ENCODE measurements at places on chromosomes 7 and 10.

- no peak for DNase-seq
Observed at GRCh38 chr7:85062651-85063050, 124.2 kb downstream of the SEMA3D start.

GRCh38 chr7:48224042-48224441 lies 52.8 kb downstream of the ABCA13 start:
- no peak for DNase-seq

DNA sequence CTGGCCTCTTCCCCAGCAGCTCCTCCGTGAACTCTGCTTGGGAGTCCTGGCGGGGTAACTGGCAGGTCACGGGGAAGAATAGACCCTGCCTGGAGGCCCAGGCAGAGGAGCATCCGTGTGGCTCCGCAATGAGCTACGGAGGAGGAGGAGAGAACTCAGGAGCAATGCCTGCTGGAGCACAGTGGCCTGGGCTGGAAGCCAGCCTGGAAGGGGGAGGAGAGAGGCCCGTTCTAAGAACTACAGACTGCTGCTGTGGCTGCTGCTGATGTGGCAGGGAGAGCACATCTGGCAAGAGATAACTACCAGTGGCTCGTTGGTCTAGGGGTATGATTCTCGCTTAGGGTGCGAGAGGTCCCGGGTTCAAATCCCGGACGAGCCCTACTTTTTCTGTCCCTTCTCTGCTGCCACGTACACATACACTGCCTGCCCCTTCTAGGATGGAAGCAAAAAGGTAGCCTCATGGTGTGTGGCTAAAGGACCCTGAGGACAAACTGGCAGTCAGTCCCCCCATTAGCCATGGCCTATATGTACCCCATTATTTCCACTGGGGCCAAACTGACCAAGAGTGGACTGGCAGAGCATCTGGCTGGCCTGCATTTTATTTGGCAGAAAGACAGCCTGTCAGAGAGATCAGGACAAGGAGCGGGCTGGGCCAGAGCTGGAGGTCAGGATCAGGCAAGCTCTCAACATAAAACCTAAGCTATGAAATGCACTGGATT lies 7.7 kb upstream of the OPN1SW start:
- DNase-seq: no peak

- DNase-seq: no peak
Observed at GRCh38 chr7:767941-768731, 41.1 kb upstream of the PRKAR1B start.

- no peak for DNase-seq
Observed at GRCh38 chr7:50210706-50211115, 93.8 kb upstream of the IKZF1 start.

DNA sequence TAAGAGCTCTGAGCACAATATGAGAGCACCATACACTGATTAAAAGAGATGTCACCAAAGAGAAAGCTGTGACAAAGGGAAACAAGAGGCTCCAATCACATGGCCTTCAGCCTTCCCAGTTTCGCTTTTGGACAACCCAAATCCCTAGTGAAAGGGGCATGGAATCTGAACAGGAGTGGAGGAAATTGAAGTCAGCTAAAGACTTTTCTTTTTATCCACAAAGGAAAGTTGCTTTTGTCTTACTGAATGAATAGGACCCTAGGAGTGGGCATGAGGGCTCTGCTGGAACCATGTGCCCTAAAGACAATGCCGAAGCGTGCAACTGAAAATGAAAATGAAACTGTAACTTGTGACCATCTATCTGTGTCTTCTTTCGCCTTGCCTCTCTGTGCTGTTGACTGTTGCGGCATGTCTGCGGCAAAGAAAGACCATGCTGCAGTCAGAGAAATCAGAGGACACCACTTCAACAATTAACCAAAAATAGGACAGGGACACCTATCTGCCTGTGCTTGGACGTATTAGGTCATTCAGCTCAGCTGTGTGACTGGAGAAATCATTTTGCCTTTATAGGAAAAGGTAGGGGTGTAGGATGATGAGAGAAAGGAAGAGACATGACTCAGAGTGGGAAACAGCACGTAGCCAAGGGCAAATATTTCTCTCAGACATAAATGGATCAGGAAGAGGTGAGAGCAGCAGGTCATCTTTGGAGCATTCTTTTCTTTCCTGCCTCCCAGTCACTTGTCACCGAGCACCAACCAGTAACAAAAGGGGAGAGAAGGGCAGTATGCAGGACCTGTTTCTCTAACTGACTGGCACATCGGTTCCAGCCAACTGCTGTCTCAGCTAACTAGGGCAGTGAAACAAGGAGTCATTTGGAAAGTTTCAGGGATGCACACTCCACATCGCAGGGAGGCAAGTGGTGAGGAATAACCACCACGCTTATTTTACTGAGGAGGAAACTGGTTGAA lies 12.3 kb downstream of the CAV2 start:
- DNase-seq: no peak
